ENCODE measurements at places on chromosomes 5 and 9.

DNA sequence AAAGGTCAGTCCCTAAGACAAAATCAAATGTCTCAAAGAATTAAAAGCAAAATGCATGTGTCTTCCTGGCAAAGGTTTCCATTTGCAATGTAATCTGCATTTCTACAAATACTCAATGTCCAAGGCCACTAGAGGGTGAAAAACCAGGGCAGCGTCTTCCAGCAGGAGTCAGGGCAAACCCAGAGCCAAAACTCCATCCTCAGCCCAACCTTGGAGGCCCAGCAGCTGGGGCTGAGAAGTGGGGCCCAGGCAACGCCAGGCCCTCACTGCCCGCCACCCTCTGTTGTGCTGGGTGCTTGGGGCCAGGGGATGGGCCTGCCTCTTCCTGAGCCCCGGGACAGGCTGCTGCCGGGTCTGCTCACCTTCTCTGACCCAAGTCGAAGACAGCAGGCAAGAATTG, 200.1 kb downstream of the PAX5 start:
- DNase-seq: no peak

GRCh38 chr9:104412238-104412637, 91.8 kb upstream of the OR13F1 start:
- DNase-seq: no peak

GRCh38 chr5:96340357-96340756, 92.7 kb downstream of the PCSK1 start:
- DNase-seq: no peak

DNA sequence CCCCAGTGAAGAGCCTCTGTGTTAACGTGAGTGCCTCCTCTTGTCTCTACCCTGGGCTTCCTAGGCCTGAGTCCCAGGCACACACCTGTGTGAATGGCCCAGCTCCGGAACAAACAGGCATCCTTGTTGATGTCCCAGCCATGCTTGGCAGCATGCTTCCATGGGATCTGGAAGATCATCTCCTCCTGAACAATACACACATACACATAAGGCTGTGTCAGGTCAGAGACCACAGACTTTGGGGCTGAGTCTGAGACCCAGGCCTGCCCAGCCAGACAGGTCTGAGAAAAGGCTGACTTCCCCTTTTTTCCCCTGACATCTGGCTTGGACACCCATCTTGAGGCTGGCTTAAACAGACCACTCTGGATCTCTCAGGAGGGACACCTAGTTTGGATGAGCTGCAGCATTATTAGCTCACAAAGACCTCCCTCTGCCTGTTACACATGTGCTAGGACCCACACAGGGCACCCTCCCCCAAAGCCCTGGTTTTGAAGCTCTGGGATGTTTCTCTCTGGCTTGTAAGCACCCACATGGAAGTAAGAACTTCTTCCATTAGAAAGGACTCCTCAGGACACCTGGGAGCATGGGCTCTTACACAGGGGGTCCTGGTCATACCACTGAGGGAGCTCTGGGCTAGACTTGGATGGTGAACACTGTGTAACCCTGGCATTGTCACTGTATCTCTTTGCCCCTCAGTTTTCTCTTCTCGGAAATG, 2.6 kb downstream of the IRF1 start:
- DNase-seq: no peak

GRCh38 chr5:58165152-58165551, 294.7 kb downstream of the PLK2 start:
- no peak for DNase-seq

DNA sequence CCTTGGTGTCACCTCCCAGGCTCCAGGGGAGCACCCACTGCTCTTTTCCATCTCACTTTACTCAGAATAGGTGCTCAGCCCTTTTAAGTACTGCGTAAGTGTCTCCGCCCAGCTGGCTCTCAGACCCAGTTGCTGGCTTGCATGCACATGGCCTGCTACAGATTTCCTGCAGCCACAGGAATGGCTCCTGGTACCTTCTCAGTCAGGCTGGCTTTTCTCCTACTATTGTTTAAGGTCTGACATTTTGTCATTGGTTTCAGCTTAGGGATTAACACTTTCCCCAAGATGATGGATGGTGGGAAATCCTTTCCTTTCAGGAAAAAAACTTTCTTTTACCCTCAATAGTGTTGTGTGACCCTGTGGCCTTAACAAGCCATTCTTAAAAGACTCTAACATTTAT, 1652.3 kb upstream of the WWC1 start:
- DNase-seq: no peak

- DNase-seq: peak; percentile 23
Observed at GRCh38 chr5:94968507-94969095, 316.3 kb downstream of the MCTP1 start.

- DNase-seq: no peak
Observed at GRCh38 chr9:14585730-14586473, 107.3 kb downstream of the ZDHHC21 start.

Measured in right renal pelvis (tissue), 4 donors.